ENCODE measurements at places on chromosomes 2 and 18.

GRCh38 chr2:240632306-240632721 lies 7.0 kb downstream of the GPR35 start:
- DNase-seq = no peak

DNA sequence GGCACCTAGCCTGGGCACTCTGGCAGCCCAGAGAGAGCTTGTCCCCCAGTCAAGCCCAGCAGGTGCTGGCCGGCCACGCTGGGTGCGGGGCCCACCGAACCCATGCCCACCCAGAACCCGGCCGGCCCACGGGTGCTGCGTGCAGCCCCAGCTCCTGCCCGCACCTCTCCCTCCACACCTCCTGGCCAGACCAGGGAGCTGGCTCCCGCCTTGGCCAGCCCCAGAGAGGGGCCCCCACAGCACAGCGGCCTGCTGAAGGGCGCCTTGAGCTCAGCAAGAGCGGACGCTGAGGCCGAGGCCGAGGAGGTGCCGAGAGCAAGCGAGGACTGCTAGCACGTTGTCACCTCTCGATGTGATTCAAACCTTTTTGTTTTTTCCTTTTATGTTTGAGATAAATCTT lies 407.0 kb upstream of the KCNJ3 start:
- no peak for DNase-seq

DNA sequence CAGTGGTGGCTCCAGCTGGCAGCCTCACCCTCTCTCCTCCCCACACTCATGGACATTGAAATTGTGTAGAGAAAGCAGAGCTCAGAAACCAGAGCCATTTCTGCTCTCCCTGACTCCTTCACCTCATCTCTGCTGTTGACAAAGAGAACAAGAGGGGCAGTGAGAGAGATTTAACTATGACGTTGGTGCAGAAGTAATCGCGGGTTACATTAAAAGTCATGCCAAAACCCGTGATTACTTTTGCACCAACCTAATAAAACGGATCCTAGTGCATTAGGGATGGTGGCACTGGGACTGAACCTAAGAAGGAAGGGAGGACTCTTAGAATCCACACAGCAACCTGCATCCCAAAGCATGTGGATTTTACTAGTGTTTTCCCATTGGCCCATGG lies 113.3 kb upstream of the CDC42EP3 start:
- no peak for DNase-seq

DNA sequence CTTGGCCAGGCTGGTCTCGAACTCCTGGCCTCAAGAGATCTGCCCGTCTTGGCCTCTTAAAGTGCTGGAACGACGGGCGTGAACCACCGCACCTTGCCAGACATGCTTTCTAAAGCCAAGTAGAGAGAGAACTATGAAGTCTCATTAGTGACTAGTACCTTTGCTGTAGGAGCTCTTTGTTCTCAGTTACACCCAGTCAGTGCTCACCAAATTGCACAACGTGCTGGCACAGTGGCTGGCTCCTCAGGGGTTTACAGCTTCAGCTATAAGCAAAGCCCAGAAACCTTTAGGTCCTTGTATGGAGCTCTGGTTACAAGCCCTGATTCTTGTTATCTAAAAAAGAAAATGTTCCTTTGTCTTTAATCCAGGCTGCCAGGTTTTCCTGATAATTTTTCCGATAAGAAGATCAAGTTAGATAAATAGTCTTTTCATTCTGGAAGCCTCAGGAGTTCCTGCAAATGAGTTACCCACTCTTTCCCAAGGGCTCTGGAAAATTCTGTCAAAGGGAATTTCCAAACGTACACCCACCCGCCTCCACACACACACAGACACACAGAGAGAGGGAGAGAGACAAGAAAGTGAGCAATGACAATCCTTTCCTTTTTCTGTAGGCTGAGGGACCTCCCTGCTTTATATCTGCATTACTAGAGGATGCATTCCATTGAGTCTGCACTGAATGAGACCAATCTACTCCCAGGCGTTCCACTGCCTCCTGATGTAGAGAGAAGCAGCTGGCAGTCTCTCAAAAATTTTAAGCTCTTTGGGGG lies 100.2 kb upstream of the CSRNP3 start:
- no peak for DNase-seq

GRCh38 chr2:222942561-222942960 lies 81.7 kb downstream of the ACSL3 start:
- no peak for DNase-seq

- no peak for DNase-seq
Measured at GRCh38 chr18:44955825-44956224, 275.1 kb downstream of the SETBP1 start.

GRCh38 chr2:225411452-225411851 lies 11.9 kb downstream of the NYAP2 start:
- DNase-seq = no peak

GRCh38 chr18:13256444-13257305 lies 38.1 kb downstream of the LDLRAD4 start:
- no peak for DNase-seq

- no peak for DNase-seq
Measured at GRCh38 chr18:10416065-10416464, 38.4 kb upstream of the APCDD1 start.

DNA sequence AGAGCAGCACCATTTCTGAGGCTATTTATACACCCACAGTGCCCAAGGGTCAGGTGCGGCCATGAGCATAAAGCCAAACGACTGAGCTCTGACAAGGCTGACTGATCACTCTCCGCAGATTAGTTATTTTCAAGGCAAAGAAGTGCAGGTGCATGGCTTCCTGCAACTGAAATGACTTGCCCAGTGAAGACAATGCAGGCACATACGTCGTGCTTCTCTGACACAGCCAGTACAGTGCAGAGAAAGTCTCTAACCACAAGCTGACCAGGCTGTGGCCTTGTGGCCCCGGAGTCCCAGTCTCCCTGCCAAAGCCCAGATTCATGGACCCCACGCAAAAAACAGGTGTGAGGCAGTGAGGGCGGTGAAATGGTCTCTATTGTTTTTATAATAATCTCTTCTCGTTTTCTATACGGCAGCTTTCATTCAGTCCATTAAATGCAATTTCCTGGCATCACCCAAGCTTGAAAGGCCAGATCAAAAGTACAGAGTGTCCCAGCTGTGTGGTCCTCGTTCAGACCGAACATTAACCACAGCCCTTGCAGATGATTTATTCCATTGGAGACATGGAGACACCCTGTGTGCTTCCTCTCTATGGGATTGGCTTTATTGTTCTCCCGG lies 447.0 kb upstream of the ID2 start:
- DNase-seq = no peak

- DNase-seq = no peak
Measured at GRCh38 chr2:207338220-207338607, 172.5 kb upstream of the KLF7 start.

DNA sequence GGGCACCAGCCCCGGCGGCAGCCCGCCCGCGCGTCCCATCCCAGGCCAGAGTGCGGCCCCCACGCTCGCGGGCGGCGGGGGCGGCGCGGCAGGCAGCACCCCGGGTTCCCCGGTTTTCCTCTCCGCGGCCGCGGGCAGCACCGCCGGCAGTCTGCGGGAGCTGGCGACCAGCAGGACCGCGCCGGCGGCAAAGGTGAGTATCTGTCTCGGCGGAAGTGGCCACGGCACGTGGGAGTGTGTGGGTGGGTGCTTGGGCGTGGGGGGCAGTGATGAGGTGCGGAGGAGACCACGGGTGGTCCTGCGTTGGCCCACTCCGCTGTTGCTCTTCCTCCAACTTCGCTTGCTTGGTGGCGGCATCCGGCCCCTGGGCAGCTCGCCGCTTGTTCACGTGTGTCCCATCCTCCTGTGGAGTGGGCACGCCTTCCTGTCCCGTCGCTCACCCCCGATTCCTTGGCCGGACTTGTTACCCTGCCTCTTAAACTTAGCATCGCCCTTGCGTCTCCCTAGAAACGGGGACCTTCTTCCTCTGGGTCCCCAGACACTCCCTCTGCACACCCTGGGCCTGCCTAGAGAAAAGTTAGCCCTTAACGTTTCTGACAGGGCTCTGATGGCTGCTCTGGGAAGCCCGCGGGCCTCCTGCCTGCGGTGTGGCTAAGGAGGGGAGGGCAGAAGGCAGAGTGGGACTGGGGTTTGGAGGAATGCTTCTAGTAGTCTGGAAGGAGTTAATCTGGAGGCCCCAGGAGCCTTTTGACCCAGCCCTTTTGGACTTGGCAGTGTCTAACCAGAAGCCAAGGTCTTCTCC lies 1.1 kb downstream of the SH3RF3 start:
- peak; percentile 37 for DNase-seq

DNA sequence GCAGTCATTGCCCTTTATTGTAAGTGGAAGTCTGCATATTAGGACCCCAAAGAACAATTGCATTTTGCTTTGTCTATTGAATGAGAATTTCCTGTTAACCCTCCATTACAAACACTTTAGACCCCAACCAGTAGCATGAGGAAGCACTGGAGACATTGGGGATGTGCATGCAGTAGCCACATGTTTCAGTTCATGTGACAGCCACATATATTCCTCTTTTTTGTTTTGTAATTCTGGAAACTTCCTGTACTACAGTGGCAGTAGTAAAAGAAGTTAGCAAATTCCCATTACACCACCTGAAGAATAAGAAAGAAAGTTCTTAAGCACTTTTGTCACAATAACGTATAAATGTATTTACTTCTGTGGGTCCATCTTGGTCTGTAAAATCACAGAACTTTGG lies 281.1 kb upstream of the SLC14A2 start:
- no peak for DNase-seq

DNA sequence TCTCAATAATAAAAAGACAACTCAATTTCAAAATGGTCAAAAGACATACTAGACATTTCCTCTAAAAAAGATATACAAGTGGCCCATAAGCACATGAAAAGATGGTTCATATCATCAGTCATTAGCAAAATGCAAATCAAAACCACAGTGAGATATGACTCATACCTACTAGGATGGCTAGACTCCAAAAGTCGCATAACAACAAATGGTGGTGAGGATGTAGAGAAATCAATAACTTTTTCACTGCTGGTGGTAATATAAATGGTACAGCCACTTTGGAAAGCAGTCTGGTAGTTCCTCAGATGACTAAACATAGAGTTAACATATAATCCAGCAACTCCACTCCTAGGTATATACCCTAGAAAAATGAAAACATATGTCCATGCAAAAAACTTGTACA lies 242.3 kb upstream of the NOL4 start:
- no peak for DNase-seq

DNA sequence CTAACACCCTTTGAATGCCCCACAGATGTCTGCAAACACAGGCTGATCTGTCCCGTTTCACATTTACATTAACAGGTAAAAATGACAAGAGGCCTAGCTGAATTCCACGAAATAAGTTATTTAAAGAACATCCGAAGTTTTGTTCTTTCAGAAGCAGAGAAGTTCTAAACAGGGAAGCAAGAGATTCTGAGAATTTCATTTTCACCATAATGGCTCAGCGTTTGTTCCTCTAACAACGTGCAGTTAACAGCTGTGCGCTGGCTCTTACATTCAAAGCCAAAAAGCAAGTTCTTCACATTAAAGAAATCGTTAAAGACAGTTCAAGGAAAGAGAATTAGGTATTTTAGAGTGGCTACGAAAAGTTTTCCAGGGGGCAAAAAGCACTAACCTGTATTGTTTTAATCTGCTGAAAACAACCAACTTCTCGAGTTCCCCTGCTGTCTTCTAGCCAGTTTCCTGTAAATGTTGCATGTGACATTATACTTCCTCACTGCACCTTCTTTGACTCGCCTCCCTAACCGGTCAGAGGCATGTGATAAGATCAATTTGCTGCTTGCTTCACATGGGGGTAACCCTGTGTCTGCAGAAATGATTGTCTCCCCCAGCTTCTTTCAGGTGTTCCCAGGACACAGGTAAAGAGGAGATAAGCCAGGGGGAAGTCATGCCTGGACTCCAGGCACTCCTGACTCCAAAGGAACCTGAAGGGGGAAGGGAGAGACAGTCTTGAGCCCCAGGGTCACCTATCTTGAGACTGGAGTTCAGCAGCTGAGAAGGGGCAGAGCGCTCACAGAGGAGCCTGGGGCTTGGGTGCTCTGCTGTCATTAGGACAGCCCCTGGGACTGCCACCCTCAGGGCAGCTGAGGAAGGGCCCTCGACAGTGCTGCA lies 36.8 kb upstream of the WIPF1 start:
- DNase-seq = peak; percentile 61

DNA sequence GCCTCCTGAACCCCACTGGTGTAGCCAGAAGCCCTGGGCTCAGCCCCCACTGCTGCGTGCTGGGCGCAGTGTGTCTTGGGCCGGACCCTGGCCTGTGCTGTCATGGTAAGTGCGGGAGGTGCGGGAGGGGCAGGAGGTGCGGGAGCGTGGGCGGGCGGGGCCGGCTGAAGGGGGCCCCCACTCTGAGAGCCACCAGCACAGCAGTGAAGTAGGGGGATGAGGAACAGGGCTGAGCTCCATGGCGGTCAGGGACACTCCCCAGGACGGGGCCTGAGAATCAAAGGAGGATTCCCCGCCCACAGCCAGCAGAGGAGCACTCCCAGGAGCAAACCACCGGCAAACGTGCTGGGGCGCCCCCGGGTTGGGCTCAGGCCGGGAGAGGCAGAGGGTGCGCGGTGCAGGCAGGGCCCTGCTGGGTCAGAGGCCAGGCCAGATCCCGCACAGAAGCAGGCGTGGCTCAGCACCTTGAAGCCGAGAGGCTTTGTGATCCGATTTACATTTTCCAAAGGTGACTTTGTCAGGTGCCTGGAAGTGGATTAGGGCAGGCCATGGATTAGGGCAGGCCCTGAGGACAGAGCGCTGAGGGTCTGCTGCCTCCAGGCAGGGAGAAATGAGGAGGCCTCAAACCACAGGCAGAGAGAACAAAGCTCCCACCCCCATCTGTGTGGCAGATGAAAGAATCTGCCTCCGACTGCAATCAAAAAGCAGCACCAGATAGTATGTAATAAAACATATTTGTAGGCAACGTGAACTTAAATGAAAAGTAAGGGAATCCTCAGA lies 152.0 kb upstream of the RAB6C start:
- DNase-seq = no peak

GRCh38 chr2:24971286-24971535 lies 544 bp downstream of the DNAJC27 start:
- peak; percentile 48 for DNase-seq

DNA sequence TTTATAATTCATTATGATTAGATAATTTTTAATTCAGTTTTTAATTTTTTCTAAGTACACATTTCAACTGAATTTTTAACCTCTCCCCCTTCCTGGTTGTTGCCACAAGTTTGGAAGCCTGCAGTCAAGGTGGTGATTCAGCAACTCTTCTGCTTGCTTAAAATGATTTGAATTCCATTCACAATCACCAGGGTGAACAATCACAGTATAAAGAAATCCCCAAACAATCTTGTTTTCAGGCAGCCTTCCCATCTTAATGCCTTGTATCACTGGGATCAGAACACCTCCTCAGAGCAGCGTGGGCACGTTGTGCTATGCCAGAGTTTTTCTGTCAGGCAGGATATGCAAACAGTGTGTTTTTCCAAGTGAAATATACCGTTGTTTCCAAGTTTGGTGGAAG lies 46.7 kb upstream of the BARD1 start:
- no peak for DNase-seq

- DNase-seq = no peak
Measured at GRCh38 chr2:114515882-114516281, 73.4 kb downstream of the DPP10 start.

DNA sequence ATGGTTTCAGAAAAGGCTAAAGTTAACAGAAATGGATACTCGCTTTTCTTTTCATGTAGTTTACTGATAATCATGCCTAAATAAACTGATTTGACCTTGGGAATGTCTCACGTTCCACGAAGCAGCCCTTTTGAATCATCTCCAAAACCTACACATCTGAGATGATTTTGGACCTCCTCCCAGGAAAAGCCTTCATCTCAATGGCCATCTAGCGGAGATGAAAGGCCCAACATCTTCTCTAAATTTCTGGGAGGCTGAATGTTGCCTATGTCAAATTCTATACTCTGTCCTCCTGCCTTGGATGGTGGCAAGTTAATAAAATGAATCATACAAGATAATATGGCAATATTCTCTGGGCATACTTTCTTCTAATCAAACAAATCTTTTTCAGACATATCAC lies 448.5 kb downstream of the ZEB2 start:
- no peak for DNase-seq

- DNase-seq = peak; percentile 51
Measured at GRCh38 chr2:206800506-206801417, 35.4 kb downstream of the FASTKD2 start.

Measured in stimulated activated CD4-positive, alpha-beta T cell treated with anti-CD3 and anti-CD28 coated beads, Interleukin-15, amount 100 ng/mL, for 24 hours (primary cell).